ENCODE measurements at places on chromosomes 7 and 10. TPM values are rescaled to one million over a fixed set of nuclear protein-coding genes. Genes with fewer than 3 reads are reported as not detected.

The AOAH gene
- total RNA-seq = 9.0 TPM

The SPACDR gene
- 0.28 TPM for total RNA-seq

The HOXA6 gene
- not detected for total RNA-seq

GRCh38 chr7:37068038-37068437, 343.7 kb upstream of the AOAH start:
- peak; percentile 51 for DNase-seq

GRCh38 chr10:20839141-20839540, 58.0 kb downstream of the NEBL start:
- DNase-seq = no peak

DNA sequence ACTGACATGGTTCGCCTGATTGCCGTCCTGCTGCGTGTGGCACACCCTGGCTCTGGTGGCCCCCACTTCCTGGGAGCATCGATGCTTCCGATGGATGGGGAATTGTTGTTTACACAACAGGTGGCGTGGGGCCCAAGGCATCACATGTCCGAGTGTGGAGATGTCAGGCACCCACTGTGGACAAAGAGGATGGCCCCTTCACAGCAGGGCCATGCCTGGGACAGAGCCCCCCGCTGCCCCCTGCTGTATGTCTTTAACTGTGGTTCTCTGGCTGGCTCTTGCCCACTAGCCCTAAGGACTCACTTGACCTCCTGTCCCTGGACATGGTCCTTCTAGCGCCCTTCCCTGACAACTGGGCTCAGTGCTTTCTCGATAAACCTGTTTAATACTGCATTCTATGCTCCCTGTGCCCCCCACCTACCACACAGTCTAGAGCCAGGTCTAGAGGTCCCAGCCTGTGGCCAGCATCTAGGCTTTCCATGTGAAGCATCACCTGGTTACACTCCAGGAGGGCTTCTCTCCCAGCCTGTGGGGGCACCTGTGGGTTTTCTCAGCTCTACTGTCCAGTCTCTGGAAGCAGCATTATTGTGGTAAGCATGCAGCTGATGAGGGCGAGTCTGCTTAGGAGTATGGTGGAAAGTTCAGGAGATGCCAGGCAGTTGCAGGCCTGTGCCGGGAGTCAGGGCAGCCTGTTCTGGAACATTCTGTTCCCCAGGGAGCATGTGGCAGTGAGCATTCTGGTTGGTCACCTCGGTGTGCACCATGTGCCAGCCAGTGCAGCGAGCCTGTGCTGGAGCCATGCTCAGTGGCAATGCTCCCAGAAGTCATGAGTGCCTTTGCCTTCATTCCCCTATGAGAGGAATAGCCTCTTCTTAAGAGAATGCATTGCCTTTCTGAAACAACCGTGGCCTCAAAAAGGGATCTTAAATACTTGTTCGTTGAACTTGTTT, 10.4 kb downstream of the ADCY1 start:
- no peak for DNase-seq

GRCh38 chr7:114806590-114807162, 115.2 kb upstream of the MDFIC start:
- peak; percentile 13 for DNase-seq

DNA sequence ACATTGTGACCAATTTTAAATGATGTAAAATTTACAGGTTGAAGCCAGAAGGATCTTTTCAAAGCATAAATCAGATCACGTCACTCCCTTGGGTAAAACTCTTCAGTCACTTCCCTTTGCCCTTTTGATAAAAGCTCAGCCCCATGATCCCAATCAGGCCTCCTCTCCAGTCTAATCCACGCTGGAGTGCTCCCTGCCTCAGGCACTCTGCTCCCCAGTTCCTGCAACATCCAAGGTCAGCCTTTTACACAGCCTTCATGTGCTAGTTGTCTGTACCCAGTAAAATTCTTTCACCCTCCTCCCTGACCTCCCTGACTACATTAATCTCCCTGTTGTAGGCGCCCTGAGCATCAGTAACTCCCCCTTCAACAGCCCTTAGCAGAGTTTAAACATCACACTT, 14.1 kb downstream of the ELMO1 start:
- no peak for DNase-seq

GRCh38 chr7:28348636-28349035, 63.7 kb upstream of the CREB5 start:
- DNase-seq = peak; percentile 25

Data from pancreas (tissue), 10 donors.